ENCODE measurements at places on chromosomes 2 and 18.

- no peak for DNase-seq
Measured at GRCh38 chr2:85669549-85669948, 1.6 kb upstream of the SFTPB start.

DNA sequence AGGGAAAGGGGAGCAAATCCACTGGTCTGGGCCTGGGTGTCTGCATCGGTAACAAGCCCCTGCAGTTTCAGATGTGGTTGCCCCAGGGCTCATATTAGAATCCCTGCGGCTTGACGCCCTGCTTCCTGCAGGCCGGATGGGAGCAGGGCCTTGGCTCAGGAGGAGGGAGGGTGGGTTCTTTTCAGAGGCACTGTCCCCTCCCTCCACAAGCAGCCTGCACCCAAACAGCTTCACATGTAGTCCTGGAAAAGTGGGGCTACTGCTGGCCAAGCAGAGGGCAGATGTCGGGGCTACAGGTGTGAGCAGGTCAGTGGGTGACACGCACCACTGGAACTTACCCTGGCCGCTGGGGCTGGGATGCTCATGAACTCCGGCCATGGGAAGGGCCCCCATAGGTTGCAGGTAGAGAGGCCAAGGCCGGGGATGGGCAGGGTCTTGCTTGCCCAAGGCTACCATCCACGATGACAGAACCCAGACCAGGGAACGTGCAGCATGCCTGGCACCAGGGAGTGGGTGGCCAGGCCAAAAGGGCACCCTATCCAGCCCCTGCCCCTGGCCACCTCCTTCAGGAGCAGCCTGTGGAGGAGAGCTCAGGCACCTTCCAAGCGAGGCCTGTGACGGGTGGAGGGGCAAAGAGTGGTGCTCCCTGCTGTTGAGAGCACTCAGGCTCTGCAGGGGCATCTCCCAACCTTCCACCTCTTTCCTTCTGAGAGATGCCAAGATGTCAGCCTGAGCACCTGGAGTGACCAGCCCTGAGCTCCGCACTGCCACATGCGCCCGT, 16.8 kb downstream of the ARID5A start:
- DNase-seq: no peak

- DNase-seq: no peak
Measured at GRCh38 chr2:174327841-174328113, 7.0 kb upstream of the SP9 start.

DNA sequence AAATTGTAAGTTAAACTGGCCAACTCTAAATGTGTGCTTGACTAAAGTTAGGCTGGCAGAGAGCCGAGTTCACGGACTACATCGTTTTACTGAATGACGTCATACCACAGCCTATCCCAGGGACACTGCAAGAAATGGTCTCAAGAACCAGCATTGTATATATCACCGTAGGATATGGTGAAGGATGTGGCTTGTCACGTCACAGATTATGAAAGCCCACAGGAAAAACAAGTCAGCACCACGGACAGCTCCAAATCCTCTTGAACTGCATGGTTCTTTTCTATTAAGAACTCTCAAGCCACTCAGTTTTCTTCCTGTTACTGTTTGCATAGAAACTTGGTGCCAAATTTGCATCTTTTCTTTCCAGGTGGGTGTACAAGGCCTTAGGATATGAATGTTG, 85.1 kb upstream of the ACAA2 start:
- peak; percentile 52 for DNase-seq

DNA sequence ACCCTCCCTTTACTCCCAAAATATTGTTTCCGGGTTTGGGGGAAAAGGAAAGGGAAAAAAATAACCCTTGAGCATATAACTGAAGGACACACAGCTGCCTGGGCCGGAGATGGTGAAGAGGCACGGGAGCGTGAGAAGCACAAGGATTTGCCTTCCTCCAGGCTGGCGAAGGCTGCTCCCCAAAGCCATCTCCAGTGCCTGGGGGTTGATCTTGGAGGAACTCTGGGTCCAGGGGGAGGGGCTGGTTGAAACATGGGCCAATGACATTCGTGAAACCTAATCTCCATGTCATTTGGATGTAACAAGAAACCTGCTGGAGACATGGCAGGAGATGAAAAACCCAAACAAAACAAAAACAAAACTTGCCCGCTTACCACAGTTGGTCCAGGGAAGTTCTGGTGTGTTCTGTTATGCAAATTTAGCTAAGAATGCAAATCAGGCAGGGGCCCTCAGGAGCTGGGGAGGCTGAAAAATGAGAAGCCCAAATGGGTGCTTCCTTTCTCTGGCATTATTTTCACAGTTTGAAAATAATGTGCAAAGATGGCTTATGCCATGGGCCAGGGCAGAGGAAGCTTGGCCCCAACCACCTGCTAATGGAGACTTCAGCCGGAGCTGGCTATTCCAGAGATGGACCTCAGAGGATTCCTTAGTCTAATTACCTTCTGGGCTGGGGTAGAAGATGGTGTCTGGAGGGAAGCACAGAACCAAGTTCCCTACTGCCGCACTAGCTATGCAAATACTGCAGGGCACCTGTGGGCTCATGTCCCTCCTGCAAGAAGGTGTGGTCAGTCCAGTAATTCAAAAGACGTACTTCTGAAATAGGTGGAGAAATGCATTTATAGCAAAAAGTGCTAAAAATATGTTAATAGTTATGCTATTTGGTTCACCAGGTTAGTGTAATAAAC, 180.9 kb downstream of the BCL2 start:
- no peak for DNase-seq

DNA sequence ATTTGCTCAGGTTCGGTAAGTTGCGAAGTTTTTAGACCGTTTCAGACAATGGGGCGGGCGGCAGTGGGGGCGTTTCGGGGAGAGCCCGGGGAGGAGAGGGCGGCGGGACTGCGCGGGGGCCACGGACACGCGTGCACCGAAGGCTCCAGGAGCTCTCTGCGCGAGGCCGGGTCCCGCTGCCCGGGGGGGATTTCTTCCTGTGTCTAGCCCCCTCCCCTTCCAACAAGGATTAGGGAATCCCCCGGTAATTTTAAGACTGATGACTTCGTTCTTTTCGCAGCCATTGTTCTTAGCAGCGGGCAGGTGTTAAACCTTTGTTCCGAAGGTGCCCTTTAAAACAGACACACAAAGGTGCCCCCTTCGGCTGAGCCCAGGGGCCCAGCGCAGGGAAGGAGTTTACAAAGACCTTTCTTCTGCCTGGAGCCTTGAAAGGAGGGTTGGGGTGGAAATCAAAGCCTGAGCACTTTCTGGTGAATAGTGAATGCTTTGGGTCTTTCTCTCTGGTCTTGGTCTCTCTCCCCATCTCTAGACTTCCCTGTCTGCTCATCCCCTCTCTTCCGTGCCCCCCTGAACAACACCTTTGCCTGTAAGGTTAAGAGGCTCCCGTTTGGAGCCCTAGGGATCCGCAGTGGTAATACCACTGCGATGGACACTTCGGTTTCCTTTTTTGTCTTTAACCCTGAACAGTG, 2.1 kb downstream of the TRIB2 start:
- peak; percentile 22 for DNase-seq

DNA sequence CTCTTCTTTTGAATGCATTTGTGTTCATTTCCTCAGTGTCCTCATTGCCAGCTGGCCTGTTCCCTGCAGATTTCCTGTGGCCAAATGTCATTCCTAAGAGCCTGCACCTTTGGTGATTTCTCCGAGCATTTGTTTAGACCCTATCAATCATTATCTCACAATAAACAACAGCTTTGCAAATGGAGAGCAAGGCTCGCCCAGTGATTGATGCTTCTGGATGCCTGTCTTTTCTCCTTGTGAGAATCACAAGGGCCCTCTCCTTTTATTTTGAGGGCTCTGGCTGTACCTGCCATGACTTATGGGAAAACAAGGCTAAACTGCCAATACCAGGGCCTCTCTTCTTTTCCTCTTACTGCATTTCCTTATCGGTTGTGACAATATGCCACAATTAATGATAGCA, 1454.4 kb upstream of the CELF4 start:
- DNase-seq: no peak

- DNase-seq: peak; percentile 91
Measured at GRCh38 chr18:62437235-62438017, 85.4 kb upstream of the ZCCHC2 start.

DNA sequence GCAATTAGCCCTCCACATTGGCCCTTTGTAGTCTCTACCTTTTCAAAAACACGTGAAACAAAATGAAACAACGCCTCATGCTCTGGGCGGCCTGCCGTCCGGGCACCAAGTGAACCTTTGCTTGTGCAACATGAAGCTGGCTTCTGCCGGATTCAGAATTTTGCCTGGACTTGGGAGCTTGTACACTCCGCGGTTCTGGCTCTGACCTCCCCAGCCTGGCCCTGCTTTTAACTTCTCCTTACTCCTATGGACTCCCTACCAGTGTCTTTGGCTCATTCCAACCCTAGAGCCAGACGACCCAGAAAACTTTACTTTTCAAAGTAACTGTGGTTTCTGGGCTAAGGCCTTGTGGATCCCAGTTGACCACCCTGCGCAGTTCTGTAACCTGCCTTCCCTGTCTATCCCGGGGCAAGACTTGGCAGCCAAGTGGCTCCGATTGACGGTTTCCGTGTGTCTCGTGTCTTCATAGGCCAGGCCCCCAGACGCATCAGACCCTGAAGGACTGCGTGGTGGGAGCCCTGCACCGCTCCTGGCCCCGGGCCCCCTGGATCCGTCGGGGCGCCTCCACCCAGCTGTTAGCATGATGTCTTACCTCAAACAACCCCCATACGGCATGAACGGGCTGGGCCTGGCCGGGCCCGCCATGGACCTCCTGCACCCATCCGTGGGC, 1.9 kb downstream of the OTX1 start:
- no peak for DNase-seq

DNA sequence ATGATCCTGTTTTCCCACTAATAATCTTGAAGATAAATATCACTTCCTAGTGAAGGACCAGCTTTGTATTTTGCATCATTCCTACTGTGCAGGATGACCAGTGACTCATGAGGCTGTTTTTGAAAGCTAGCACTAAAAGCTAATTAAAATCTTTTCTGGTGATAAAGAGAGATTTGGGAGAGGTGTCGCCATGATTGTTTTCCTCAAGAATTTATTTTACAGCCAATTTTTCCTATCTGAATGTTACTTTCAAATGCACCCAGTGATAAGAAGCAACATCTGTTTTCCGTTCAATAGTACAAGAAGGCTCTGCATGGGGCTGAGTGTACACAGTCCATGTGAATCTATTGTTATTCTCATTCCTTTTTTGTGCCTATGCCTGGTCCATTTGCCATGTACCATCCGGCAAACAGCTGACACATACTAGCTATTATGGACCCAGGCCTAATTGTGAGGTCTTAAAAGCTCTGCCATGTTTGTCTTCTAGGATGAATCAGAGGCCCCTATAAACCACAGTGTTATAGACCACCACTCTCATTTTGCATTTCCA, 28.4 kb downstream of the MEIS1 start:
- no peak for DNase-seq

DNA sequence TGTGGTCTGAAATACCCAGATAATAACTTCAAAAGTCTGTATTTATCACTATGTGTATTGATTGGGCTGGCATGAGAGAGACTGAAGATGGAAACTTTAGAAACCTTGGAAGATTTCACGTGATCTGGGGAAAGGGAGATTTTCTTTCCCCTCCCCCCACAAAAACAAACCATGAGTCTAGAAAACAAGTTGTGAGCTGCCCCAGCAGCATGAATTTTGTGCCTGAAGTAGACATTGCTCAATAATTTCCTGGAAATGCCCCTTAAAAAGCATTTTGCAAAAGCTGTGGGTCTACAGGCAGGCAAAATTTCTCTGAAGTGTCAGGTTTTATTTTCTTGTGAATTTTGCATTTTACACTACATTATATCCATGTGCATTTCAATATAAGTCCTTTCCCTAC, 101.8 kb downstream of the ETAA1 start:
- peak; percentile 14 for DNase-seq

GRCh38 chr2:11433822-11434221, 32.1 kb downstream of the E2F6 start:
- no peak for DNase-seq

DNA sequence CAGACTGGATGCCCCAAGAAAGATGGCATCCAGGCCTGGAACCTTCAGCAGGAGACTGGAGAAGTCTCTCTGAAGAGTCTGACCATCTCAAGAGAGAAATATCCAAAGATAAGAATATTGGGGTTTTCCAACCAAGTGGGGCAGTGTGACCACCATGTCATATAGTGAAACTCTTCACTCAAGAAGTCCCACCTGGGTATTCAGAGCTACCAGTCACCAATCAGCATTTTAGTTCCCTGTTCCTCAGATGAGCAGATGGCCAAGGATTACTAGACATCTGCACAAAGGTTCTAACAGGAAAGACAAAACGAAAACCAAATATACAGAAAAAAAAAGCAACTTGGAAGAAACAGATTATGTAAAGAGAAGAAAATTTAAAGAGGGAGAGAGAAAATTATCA, 38.5 kb upstream of the CXCR4 start:
- no peak for DNase-seq

DNA sequence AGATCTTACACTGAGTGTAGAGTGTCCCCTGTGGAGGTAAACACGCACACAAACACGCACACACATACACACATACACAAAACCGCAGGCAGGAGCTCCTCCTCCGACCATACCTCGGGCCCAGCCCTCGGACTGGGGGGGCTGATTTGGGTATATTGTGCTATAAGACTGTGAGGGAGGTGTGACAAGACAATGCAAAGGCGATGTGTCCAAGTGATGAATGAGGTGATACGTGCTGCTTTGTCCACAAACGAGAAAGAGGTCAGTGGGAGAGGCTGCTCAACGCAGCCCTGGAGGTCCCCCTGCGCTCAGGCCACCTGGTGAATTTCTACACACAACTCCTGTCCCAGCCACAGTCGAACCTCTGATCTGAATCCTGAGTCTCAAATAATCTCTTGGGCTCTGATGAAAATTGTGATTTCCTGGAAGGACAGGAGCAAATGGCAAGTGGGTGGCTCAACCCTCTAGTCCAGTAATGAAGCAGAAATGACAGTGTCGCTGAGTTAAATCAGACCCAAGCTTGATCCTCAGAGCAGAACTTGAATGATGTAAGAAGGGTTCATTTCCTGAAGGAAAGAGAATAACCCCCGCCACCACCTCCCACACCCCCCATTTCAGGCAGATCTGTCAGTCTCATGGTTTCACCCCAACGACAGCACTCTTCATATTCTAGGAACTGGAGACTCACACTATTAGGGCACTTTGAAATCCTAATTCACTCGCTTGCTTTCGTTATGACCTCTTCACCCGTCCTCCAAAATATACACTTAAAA, 48.9 kb upstream of the ASXL2 start:
- no peak for DNase-seq

- DNase-seq: peak; percentile 90
Measured at GRCh38 chr2:26244309-26245230, at the start of the genes HADHA and HADHB. TSS of gene HADHA (minus strand) at chr2:26244632. CDS start at chr2:26244596, 36 bp downstream. TSS of gene HADHB (plus strand) at chr2:26244939. CDS start at chr2:26254255, 9,316 bp downstream.
